ENCODE measurements at places on chromosomes 16 and 17.

DNA sequence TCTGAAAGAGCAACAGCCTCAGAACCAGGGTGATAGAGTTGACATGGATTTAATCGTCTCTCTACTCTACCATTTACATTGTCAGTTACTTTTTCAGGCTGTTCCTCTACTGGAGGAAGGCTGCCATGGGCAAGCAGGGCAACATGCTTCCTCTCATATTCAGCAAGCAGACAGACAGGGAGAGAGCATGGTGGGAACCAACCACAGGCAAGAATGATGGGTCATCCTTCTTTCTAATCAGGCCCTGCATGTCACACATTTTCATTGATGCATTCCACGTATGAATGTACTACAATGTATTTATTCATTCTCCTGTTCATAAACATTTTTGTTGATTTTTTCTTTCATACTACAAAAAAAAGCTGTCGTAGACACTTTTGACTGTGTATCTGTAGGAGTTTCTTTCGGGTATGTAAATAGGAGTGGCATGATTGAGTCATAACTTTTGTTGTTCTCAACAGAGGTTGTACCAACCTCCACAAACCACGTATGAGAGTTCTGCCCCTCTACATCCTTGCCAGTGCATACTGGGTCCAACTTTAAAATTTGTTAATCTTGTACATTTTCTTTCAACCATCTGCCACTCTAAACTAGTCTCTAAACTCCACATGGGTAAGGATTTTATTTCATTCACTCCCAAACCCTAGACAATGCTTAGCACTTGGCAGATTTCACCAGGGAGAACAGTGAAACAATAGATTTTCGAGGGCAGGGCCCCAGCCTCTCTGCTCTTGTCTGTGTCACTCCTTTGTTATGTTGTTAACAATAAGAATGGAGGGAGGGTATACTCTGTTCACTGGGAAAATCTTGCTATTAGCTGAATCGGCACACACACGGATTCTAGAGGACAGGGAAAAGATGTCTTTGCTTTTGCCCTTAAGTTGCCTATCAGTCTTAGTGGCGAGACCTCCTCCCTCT lies 58.7 kb downstream of the CMC2 start:
- no peak for DNase-seq

- DNase-seq = no peak
Observed at GRCh38 chr16:79451196-79451816, 149.2 kb downstream of the MAF start.

GRCh38 chr16:11609474-11610120 lies 22.9 kb upstream of the LITAF start:
- DNase-seq = no peak

- DNase-seq = no peak
Observed at GRCh38 chr17:83097831-83098230, 18.4 kb downstream of the METRNL start.

- no peak for DNase-seq
Observed at GRCh38 chr17:10099051-10099571, 99.3 kb downstream of the GAS7 start.

- DNase-seq = no peak
Observed at GRCh38 chr16:10113248-10113647, 69.0 kb downstream of the GRIN2A start.

- no peak for DNase-seq
Observed at GRCh38 chr16:49024896-49025295, 256.7 kb downstream of the CBLN1 start.

DNA sequence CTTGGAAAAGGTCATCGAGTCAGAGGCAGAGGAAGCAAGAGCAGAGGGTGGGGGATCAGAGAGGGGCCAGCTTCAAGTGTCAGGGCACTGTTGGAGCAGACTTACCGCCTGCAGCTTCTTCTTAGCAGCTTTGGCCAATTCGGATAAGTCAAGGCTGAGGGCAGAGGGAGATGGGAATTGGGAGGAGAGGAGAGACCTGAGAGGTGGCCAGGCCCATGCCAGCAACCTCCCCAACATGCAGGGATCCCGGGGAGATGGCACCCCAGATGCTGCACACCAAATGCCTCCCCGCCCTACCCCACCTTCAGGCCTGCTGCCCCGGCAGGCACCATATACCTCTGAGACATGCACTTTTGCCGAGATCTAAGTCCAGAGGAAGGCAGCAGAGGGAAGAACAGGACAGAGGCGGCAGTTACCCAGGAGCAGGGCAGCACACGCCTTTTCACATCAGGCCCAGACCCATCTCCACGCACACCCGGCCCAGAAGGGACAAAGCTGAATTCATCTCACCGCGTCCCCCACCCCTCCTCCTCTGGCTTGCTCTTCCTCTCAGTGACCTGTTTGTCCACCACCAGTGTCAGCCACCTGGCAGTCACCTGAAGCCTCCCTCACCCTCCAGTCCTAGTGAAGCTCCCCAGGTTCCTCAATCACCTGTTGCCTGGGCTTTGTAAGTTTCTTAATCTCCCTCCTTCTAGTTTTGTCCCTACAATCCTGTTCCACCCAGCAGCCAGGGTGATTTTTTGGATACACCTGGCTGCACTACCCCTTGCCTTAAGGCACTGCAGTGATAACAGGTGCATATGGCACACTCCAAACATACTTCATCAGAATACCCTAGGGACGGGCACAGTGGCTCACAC lies 10.4 kb downstream of the TP53I13 start:
- DNase-seq = no peak

DNA sequence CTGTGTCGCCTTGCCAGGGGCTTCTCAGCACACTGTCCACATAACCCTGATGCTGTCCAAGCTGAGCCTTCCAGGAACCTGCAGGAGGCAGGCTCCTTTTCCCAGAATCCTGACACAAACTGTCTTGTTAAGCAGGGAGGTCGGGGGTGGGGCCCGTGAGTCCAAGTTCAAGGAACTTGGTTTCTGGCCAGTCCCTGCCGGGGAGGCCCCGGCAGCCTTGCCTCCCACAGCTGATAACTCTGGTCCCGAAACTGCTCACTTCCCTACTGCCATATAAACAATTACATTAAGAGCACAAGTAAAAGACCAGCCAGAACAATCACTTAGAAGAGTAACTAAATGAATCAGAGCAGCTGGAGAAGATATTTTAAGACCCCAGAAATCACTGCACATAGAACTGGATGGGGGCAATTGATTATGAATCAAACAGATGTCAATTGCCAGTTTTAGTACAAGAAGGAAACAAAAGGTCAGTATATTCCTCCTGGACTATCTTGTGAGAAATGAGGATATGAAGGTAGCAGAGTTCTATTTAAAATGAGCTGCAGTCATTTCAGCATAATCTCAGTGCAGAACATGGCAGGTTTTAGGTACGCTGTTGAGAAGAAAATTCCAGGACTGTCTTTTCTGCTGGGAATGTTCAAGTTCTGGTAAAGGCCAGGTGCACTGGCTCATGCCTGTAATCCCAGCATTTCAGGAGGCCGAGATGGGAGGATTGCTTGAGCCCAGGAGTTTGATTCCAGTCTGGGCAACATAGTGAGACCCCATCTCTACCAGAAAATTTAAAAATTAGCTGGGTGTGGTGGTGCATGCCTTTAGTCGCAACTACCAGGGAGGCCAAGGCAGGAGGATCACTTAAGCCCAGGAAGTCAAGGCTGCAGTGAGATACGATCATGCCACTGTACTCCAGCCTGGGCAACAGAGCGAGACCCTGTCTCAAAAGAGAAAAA lies 169.8 kb downstream of the PITPNC1 start:
- no peak for DNase-seq

GRCh38 chr16:51152691-51153576 lies 1.9 kb upstream of the SALL1 start:
- DNase-seq = no peak

DNA sequence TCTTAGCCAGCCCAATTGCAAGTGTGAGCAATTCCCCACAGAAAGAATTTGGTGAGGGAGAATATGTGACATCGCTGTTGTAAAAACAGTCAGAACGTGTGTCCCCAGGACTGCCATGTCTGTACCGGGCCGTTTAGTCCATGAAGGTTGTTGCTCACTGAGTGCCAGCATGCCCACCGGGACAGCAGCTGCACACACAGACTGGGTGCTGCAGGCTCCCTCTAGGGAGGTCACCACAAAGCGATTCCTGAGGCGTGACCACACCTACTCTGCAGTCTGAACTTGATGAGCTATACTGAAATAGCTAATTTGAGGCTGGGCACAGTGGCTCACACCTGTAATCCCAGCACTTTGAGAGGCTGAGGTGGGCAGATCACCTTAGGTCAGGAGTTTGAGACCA lies 44.1 kb upstream of the ADORA2B start:
- DNase-seq = no peak

DNA sequence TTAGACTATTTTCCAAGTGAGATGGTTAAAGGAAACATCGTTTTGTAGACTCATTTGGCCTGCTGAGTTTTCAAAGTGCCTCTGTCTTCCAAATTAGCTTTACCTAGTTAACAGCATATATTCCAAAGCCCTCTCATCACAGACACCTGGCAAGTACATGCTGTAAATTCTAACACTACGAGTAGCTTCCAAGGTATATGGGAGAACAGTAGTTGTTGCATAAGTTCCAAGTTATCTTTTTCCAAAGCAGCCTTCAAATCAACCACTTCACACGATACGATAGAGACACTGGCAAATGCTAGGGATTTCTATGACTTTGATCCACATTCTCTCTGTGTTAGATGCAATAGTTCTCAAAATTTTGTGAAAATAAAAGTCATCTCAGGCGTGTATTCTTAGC lies 299.3 kb downstream of the CNTNAP4 start:
- no peak for DNase-seq

Measured in stimulated activated CD8-positive, alpha-beta memory T cell treated with anti-CD3 and anti-CD28 coated beads, Interleukin-4, amount 100 ng/mL, for 1 hour (primary cell).